Stimulated activated CD4-positive, alpha-beta T cell treated with anti-CD3 and anti-CD28 coated beads, TNF-alpha, amount 100 ng/mL, for 24 hours (primary cell): ENCODE measurements at places on chromosomes 2 and 18.

DNA sequence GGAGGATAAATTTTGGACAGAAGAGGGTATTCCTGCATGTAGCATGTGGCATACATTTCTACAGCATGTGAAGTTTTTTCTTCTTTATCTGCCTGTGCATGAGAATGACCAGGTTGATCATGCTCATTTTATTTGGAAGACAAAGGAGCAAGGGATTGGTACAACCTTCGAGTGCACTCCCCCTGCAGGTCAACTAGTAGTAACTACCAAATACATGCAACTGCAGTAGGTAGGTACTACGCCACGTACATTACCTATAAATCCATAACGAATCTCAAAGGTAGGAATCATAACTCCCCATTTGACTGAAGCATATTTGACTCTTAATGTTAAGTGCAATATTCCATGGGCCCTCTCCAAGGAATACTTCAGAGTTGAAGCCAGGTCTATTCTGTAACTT, 763.9 kb downstream of the TSN start:
- no peak for DNase-seq

DNA sequence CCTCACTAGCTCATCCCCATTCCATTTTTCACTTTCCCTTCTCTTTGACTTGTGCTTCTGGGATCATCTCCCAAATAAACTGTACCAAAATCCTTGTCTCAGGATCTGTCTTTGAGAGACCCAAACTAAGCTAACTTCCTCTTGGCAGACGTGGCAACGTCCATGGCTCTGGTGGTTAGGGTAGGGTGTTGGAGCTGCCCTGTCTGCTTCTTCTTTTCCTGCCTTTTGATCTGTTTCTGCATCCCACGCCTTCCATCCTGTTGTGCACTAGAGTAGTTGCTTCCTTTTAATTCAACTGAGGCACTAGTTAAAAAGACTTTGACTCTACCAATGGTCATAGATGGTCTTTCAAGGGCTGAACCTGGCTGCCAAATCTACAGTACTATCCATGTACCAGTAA, 5.5 kb upstream of the MAP4K4 start:
- no peak for DNase-seq

DNA sequence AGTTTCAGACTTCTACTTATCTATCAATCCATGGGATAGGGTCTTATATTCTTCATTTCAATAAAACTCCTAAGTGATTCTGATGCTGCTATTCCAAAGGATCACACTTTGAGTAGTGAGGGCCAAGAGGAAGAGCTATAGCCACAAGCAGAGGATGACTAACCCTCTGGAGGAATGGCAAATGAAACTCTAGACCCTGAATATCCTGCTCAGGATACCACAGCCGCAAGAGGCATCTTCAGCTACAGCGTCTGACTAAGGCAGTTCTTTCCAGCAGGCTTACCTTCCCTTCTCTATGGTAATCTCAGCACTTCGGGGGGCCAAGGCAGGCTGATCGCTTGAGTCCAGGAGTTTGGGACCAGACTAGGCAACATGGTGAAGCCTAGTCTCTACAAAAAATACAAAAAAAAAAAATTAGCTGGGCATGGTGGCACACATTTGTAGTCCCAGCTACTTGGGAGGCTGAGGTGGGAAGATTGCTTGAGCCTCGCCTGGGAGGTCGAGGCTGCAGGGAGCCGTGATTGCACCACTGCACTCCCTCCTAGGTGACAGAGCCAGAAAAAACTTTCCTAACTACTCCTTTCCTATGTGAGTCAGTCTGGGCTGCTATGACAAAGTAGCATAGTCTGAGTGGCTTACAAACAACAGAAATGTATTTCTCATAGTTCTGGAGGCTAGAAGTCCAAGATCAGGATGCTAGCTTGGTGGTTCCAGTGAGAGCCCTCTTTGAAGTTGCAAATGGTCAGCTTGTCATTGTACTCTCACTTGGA, 371.9 kb downstream of the IRS1 start:
- no peak for DNase-seq

DNA sequence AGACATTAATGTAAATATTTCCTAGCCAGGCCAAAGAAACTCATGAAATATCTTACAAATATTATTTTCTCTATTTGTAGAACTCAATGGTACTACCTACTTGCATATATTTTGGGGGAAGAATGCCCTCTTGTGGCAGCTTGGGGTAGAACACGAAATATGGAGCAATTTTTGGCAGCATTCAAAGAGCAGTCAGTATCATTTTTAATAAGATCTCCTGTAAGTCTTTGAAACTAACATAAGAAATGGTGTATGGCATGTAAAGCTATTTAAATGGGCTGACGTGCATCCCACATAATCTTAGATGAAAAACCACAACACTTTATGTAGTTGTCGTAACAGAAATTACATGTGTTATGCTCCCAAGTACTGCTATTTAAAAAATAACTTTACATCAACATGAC, 62.3 kb upstream of the CCDC195 start:
- peak; percentile 46 for DNase-seq

- DNase-seq = no peak
Measured at GRCh38 chr18:22275706-22276333, 106.4 kb downstream of the GATA6 start.

- no peak for DNase-seq
Measured at GRCh38 chr2:169362118-169362893, at the start of gene LRP2. TSS of gene LRP2 (minus strand) at chr2:169362534. CDS start at chr2:169362399, 135 bp downstream.

GRCh38 chr2:66753660-66754059, 318.7 kb downstream of the MEIS1 start:
- no peak for DNase-seq

DNA sequence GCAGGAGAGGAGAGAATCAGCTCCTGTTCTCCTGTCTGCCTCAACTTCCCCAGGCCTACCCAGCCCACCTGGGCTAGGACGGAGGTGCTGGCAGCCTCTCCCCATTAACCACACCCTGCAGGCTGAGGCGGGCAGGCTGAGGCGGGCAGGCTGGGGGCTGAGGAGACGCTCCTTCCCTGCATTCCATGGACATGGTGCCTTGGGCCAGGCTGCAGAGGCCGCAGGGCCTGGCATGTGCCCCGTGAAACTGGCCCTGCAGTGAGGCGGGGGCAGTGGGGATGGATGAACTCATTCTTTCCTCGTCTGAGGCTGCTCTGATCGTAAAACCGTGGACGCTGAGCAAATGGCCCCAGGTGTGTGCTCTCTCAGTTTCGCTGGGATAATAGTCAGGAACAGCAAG, 84.7 kb upstream of the LAPTM4A start:
- DNase-seq = no peak

- DNase-seq = no peak
Measured at GRCh38 chr2:67255933-67256615, 141.1 kb upstream of the ETAA1 start.

DNA sequence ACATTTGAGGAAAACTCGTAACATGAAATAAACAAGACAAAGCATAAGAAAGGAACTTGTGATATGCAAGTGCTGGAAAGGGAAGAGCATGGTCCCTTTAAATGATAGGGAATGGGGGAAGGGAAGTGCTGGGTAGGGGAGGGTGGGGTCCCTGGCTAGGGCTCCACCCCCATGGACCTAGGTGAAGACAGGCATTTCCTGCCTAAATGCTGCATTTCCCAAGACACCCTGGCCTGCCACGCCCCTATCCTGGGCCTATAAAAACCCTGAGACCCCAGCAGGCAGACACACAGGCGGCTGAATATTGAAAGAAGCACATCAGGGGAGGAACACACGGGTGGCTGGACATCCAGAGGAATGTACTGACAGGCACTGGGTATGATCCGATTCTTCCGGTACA, 499.9 kb downstream of the ZEB2 start:
- DNase-seq = no peak

DNA sequence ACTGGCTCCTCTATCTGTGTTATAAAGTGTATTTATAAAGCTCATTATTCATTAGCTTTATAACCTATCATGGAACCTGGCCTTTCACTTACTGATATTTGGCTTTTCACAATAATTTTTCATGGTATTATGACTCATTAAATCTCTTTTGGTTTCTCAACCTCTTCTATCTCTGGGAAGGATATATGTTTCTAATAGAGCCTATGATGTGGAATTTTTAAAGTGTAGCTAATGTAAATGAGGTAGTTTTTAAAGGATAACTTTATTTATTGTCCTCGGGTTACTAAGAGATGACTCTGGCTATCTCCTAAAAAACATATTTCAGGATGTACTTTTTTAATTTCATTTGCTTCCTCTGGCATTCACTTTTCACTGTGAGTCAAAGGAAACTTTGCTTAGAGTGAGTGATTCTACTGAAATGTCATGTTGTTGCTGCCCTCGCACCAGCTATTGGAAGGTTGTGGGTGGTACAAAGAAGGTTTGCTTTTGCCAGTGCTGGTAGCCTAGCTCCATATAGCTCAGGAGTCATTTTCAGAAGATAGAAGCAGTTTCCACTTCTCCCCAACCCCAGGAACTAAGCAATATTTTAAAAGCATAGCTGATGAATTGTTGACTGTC, 85.2 kb upstream of the RPE start:
- DNase-seq = no peak
